ENCODE measurements at places on chromosomes 12 and 14.

- no peak for DNase-seq
These were observed 206.4 kb upstream of the GZMB start for GRCh38 chr14:24840204-24840893.

GRCh38 chr12:84701041-84701440 is 211.6 kb downstream of the SLC6A15 start:
- no peak for DNase-seq

GRCh38 chr14:98756749-98757148 is 515.2 kb downstream of the BCL11B start:
- no peak for DNase-seq

DNA sequence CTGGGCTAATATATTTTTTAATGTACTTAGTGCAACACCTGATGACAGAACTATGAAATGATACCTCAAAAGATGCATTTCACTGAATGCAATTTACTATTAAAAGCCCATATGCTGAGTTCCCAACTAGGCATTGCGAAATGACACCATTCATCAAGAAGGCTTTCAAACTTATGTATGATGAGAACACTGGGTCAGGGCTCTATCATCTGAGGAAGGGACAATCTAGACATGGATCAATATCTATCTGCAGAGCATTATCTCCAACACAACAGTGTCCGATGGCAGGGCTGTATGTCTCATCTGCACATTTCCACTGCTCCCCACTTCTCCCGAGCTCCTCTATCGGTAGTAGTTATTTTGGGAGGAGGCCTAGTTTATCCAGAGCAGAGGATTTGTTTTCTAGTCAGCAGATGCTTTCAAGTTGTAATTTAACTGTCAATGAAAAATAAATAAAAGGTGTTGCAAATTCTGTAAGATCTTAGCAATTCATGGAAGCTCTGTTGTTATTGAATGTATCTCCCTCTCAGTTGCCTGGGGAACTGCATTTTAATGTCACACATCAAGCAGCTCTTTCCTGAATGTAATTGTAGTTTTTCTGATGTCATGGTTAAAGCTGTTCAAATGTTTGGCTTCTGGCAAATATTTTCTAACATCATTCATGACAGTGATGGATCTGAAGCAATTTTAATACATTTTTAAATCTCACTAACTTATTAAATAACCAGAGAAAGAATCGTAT is 7.4 kb upstream of the GCH1 start:
- DNase-seq, result no peak

DNA sequence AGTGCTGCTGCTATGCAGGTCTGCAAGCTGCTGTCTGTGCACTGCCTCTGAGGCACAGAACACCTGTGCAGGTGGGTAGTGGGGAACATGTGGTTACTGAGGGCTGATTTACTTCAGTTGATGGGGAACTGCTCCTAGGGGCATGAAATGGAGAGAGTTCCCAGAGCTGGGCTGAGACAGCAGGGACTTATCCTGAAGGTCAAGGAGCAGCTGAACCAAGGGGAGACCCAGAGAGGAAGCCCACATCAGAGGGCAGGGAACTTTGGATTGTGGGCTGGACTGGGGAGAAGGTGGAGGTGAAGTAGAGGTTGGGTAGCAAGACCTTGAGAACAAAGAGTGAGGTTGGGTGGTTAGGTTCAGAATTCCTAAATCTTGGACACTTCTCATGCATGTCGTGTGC is 311.9 kb downstream of the AACS start:
- DNase-seq, result no peak

GRCh38 chr12:89657066-89657465 is 51.6 kb downstream of the ATP2B1 start:
- no peak for DNase-seq

GRCh38 chr12:124588751-124589267 is 21.4 kb upstream of the NCOR2 start:
- peak; percentile 45 for DNase-seq

GRCh38 chr12:46473634-46474329 is 101.2 kb upstream of the SLC38A2 start:
- peak; percentile 9 for DNase-seq
